ENCODE measurements at places on chromosomes 7 and 10. TPM values are rescaled to one million over a fixed set of nuclear protein-coding genes. Genes with fewer than 3 reads are reported as not detected.

DNA sequence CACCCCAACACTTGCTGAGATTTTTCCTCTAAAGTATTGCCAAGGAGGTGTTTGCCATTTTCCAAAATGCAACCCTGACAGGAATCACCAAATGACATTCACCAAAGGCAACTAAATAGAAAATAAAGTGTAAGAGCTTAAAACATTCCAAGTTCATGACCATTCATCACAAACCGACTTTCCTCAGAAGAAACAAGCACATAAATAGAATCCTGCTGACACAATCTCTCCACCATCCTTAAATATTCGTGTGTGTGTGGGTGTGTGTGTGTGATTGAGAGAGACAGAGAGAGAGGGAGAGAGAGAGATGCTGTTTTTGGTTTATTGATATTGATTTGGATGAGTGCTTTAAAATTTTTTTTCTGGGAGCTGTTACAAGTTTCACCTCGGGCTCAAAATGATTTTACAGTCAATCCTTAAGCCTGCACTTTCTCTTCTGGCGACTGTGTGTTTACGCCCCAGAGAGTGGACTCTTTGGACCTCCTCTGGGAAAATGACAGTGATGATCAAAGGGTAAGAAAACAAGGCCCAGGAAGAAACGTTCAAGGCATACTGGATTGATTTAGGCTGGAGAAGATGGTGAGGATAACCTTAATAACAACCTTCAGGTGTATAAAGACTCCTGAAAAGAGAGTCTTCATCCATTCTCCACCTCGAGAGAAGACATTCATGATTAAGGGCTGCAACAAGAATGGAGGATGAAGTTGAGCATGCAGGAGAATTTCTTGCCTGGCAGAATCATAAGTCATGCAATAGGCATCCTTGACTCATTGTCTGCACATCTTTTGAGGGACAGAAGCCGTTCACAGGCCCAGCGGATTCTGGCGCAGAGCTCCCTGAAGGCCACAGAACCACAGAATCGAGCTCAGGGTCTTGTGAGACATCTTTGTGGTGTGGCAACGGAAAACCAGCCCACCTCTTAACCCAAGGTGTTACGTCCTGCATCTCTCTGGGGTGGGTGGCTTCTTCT is 104.4 kb upstream of the FGFR2 start:
- no peak for ATAC-seq

DNA sequence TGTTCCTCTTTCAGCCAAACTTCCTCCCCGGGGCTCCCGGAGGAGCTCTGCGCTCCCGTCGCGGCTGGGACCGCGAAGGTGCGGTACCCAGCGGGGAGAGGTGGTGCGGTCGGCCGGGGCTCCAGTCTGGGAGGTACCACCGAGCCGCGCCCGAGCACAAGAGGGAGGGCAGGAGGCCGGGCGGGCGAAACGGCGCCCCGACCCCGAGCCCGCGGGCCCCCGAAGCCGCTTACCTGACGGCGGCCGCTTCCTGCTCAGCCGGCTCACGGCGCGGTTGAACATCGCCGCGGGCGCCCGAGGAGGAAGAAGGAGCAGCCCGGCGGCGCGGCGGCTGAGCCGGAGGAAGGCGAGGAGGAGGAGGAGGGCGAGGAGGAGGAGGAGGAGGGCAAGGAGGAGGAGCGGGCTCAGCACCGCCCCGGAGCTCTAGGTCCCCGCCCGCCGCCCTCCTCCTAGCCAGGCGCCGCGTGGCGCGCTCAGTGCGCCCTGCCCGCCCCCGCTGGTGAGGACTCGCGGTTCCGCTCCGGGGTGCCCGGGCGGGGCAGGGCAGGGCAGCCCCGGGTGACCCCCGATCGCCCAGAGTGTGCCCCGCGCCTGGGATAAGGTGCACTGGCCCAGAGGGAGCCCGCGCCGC is at the start of gene RGS10:
Gene RGS10, minus strand, starts transcription at position 363 of the 631 bp plus-strand sequence. Its CDS starts 81 bp downstream, at position 282.
- ATAC-seq = peak; percentile 62

HYCC1 gene
- 35.4 TPM for total RNA-seq

ZNF786 gene
- total RNA-seq = 7.0 TPM

- no peak for ATAC-seq
Measured at GRCh38 chr7:258476-259190, 31.3 kb upstream of the FOXL3 start.

HTR5A gene
- total RNA-seq = 0.39 TPM

All from motor neuron (in vitro differentiated cells).